Urinary bladder (tissue), 4 donors: ENCODE measurements at places on chromosomes 2 and 18. TPM values are rescaled to one million over a fixed set of nuclear protein-coding genes. Genes with fewer than 3 reads are reported as not detected.

DNA sequence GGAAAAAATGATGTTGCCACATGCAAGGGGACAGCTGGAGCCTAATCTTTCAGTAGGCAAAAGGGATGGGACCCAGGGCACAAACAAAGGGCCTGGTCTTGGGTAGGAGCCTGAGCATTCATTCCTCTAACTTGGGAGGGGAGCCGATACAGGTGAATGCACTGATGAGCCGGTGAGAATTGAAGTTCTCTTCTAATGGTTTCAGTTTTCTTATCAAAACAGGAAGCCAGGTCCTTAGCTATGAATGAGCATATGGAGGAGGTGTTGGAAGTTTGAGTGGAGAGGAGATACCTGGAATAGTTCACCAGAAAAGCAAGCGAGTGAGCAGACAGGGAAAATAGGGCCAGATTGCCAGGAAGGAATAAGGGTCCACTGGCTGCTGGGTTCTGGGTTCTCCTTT is 10.1 kb downstream of the DPP4 start:
- DNase-seq: no peak

NPPC gene
- total RNA-seq: 1.4 TPM

GRCh38 chr2:6975988-6976387 is 58.8 kb downstream of the RNF144A start:
- no peak for DNase-seq

DNA sequence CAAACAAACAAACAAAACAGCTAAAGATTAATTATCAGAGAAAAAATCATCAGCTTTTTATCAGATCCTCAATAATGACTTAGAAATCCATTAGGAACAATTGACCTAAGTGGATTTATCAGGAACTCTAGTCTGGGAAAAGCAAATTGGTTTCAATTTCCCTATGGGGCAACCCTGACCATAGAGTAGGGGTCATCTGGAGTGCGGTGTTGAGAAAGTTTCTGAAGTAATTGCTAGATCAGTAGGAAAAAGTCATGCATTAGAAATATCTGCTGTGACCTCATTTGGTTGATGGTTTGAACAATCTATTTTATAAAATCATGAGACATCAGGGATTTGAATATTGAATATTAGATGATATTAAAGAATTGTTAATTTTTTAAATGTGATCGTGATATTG is 507.9 kb downstream of the TXNL1 start:
- no peak for DNase-seq

C2orf81 gene
- total RNA-seq: 0.74 TPM

- no peak for DNase-seq
Observed at GRCh38 chr2:200617156-200618053, 31.6 kb downstream of the AOX1 start.

SOX11 gene
- 9.8 TPM for total RNA-seq

- DNase-seq: no peak
Observed at GRCh38 chr2:9594366-9595054, 36.3 kb downstream of the YWHAQ start.

DNA sequence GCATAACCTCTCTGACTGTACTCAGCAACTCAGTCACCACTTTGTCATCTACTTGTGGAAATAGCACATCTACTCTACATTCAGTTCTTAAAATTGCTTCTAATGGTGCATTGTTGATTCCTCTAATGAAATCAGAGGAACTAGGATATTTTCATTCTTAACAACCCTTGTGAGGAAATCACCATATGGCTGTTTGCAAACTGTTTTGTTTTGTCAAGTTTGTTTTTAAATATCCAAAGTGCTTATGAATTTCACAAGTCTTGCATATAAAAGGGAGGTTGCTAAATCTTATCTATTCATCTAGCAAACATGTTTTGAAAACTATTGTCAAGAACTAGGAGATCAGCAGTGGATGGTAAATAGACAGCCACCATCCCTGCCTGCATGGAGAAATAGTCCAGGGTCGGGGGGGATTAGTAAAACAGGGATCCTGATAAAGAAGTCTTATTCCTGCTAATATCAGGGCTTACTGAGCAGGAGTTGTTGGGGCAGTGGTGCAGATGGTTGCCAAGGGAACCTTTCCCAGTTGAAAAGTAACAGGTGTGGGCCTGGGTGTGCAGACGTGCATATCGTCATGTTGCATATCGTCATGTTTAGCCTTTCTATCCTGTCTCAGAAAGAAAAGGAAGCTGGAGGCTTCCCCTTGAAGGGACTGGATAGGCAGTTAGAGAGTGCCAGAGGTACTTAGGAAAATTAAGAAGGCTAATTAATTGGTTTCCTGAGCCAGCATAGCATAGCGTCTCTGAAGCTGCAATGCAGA is 7.5 kb upstream of the MYO3B start:
- no peak for DNase-seq

LYG2 gene
- not detected for total RNA-seq

GRCh38 chr2:188629753-188630527 is 338.3 kb downstream of the GULP1 start:
- no peak for DNase-seq

RIOK3 gene
- 74.9 TPM for total RNA-seq
